Dorsolateral prefrontal cortex (tissue), 122 donors: ENCODE measurements at places on chromosomes 11 and 22.
A peak's percentile ranks its signal among the peaks of the same experiment; 100 is the strongest.

- no peak for DNase-seq
These were observed 268.6 kb downstream of the JRKL start for GRCh38 chr11:96658436-96658835.

- no peak for DNase-seq
These were observed 254.8 kb downstream of the GUCY1A2 start for GRCh38 chr11:106763501-106763900.

DNA sequence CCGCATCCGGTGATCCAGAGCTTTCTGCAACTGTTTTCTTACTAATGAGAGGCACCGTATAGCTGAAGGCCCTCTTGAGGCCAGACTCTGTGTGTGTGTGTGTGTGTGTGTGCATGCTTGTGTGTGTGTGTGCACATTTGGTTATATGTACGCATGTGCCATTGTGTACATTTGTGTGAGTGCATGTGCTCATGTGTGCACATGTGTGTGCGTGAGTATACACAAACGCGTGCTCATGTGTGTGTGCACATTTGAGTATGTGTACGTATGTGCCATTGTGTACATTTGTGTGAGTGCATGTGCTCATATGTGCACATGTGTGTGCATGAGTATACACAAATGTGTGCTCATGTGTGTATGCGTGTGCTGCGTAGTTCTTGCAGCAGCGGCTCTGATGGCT is 12.3 kb upstream of the FGF19 start:
- DNase-seq, result no peak

GRCh38 chr11:122751292-122752070 is 86.8 kb upstream of the CRTAM start:
- no peak for DNase-seq

DNA sequence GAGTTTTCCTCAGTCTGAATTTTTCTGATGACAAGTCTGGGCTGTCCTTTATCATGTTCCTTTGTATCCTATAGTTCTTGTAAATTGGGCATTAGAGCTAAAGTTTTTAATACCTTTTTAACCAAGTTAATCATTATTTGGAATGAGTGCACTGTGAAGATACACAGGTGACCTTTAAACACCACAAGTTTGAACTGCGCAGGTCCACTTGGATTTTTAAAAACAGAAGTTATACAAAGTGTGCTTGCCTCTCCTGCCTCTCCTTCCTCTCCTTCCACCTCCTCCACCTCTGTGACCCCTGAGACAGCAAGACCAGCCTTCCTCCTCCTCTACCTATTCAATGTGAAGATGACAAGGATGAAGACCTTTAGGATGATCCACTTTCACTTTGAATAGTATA is 4.4 kb upstream of the TCP11L1 start:
- no peak for DNase-seq

- DNase-seq, result no peak
These were observed 12.6 kb upstream of the TFIP11 start for GRCh38 chr22:26524870-26525269.

- no peak for DNase-seq
These were observed 705 bp downstream of the UNC93B1 start for GRCh38 chr11:68002938-68003845.

DNA sequence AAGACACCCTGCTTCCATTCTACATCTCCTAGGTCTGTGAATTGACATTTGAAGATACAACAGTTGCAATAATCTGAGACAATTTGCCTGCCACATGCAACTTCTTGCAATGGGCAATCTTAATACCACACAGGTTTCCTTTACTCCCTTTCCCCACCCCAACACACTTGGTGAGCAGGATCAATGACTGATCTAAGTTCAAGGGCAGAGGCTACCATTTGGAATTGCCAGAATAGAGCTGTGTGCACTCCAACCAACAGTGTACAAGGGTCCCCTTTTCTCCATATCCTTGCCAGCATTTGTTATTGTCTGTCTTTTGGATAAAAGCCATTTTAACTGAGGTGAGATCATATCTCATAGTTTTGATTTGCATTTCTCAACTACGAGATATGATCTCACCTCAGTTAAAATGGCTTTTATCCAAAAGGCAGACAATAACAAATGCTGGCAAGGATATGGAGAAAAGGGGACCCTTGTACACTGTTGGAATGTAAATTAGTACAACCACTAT is 2.9 kb upstream of the NNMT start:
- no peak for DNase-seq

GRCh38 chr22:20429254-20430100 is 8.1 kb downstream of the SCARF2 start:
- no peak for DNase-seq

DNA sequence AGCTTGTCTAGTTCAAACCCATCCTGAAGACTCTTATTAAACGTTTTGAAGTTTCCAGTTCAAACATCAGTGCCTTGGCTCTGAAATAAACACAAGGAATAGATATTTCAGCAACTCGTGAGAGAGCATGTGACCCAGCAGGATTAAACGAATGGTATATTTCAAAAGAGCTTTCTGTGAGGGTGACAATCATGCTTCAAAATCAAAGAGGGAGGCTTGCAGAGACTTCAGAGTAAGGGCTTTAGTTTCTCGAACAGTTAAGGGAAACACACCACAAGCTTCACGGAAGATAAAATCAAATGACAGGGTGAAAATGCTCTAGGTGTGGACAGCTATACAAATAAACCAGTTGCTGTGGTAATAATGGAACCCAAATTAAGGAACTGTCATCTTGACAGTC is 1.4 kb downstream of the HPS4 start:
- DNase-seq, result no peak

DNA sequence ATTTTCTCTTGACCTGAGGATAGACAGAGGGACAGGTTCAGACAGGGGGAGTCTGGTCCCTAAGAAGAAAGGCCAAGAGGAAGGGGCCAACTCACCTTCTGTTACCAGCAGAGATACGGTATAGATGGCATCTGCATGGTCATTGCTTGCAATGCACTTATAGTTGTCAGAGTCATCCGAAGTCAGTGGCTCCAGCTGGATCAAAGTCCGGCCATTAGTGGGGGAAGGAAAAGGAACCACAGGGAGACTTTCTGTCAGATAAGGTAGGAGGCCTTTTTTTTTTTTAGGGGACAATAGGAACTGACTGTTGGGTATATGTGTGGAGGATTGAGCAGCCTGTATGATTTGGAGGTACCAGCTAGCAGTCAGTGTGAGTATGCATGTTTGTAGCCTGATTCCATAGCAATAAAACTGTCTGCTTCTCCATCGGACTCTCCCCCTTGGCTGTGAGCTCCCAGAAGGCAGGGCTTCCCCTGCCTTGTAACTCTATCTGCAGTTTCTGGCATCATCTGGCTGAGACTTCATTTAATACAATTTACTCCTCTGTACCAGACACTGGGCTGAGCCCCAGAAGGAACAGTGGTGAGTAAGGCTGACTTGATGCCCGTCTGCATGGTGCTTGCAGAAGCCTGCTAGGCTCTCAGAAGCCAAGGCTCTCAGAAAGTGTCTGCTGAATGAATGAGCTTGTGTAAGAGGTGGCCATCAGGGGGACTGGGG is 5.7 kb downstream of the IGSF22 start:
- DNase-seq, result peak; percentile 70

- peak; percentile 96 for DNase-seq
These were observed 214.6 kb downstream of the NTM start for GRCh38 chr11:131584785-131585592.

- no peak for DNase-seq
These were observed 538.9 kb upstream of the ANO5 start for GRCh38 chr11:21653951-21654421.

- no peak for DNase-seq
These were observed 7.7 kb upstream of the F2 start for GRCh38 chr11:46711303-46711702.

- DNase-seq, result no peak
These were observed 280.2 kb downstream of the BUD13 start for GRCh38 chr11:116492600-116492999.

- no peak for DNase-seq
These were observed 32.9 kb upstream of the KLHL35 start for GRCh38 chr11:75465701-75466531.

- DNase-seq, result no peak
These were observed 354.2 kb downstream of the TBC1D22A start for GRCh38 chr22:47116426-47117341.

DNA sequence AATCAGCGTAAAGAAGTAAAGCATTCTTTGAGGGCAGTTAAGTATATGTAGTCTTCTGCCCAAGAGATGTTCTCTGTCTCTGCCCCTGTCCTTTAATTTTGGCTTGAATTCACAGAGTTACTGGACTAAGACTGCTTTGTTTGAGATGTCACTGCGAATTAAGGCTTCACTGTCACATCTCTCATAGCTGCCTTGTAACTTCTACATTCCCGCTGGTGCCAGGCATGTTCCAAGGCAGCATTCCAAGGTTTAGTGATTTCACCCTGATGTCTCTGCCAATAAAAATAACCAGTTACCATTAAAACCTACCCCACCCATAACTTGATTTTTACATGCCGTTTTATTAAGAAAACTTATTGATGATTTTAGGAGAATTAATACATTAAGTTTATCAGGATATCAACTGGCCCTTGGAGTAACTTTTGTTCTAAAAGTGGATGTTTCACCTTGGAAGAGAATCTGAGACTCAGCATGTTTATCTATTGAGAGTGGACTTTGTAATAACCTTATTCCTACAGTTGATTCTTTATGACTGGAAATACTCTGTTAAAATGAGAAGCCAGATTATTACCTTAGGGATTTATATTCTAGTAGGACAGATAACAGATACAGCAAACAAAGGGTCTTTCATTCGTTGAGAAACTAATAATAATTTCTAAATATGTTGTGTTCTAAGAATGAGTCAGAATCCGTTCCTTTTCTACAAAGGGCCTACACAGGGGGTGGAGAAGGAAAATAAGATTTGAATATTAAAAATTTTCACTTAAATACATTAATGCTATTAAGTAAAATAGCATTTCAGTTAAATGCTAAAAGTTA is 110.2 kb downstream of the UVRAG start:
- DNase-seq, result no peak

DNA sequence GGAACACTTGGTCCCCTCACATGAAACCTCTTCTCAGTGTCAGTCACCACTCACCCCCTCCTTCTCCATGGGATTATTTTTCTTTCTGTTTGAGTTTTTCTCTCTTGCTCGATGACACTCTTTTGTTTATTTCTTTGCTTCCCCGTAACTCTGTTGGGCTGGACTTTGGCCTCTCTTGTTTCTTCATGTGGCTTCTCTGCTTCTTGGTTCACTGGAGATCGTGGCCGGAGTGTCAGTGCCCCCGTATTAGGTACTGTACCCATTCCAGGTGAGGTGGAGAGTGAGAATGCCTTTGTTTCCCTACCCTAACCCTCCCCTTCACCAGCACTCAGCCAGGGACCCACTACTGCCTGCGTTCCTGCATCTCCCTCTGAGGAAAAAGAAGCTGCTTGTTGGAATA is 32.5 kb downstream of the CYB5R2 start:
- DNase-seq, result no peak

GRCh38 chr11:70696076-70696475 is 297.7 kb downstream of the CTTN start:
- DNase-seq, result no peak

GRCh38 chr22:17435375-17435774 is 66.1 kb downstream of the CECR2 start:
- no peak for DNase-seq

DNA sequence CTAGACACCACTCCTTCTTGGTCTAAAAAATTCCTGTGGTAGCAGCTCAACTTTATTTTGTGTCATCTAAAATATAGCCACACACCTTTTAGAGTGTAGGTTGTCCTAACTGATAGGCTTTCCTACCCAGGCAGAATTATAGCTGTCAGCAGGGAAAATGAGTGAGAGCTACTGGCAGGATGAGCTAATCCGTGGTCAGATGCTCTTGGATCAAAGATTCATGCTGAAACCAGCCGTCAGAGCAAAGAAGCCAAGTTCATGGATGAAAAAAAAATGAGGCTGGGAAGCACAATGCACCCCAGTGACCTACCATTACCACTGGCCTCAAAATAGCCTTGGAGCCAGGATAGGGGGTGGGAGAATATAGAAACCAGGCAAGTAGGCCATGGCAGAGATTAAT is 113.1 kb upstream of the BLID start:
- DNase-seq, result no peak

DNA sequence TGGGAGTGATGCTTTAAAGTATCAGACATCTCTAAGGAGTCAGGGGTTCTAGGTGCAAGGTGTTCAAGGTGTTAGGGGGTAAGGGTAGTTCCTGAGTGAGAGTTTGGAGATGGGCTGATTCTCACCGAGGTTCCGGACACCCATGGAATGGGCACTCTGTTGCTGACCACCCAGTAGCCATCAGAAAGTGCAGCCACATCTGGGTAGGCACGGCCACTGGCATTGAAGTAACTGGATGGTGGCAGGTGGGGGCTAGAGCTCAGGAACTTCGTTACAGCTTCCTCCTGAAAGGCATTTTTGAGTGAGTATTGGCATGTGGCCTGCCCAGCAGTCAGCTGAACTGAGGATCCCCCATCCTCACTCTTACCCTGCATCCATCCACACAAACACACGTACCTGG is 3.0 kb upstream of the TAF10 start:
- DNase-seq, result no peak

DNA sequence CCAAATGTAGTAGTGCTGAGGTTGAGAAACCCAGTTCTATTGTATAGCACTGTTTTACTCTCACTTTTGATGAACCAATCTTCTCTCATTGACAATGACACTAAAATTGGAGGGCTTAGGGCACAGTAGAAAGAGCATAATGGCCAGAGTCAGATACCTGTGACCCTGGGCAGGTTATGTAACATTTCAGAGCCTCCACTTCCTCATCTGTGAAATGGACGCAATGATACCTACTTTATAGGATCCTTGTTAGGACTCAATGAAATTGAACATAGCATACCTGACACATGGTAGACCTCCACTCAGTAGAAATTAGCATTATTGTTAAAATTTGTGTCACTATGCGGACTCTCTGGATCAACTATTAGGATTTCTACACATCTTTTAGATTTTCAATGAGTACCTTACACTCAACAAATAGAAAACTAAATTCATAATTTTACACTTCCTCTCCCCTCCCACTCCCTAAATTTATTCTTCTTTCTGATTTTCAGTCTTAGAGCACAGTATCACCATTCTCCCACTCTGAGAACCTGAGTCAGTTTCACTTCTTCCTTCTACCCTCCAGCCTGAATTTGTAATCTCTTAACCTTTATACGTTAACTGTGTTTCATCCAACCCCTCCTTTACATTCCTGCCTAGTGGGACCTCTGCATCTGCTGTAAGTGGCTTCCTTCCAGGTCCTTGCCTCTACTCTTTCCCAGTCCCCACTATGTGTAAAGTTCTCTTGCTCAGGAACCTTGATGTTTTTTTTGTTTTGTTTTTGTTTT is 78.3 kb downstream of the MICAL2 start:
- DNase-seq, result no peak
